Endothelial cell of coronary artery (primary cell): ENCODE measurements at places on chromosomes 4 and X. TPM values are rescaled to one million over a fixed set of nuclear protein-coding genes. Genes with fewer than 3 reads are reported as not detected.

The MAGEE1 gene
- 0.45 and 0.85 TPM in 2 replicates for total RNA-seq

The MFAP3L gene
- 0.36 and 1.4 TPM in 2 replicates for total RNA-seq

The VCX3B gene
- not detected in 2 replicates for total RNA-seq

The F11 gene
- total RNA-seq, result not detected in 2 replicates

The GPR50 gene
- not detected in 2 replicates for total RNA-seq

The AWAT2 gene
- total RNA-seq, result under 0.01 and 0.09 TPM in 2 replicates

The SOD3 gene
- 0.19 TPM in 1 of 2 replicates, not detected in the other for total RNA-seq
